Stimulated activated CD8-positive, alpha-beta memory T cell treated with anti-CD3 and anti-CD28 coated beads, Interleukin-7, amount 100 ng/mL, for 24 hours (primary cell): ENCODE measurements at places on chromosomes 1 and 21.
A peak's percentile ranks its signal among the peaks of the same experiment; 100 is the strongest.

DNA sequence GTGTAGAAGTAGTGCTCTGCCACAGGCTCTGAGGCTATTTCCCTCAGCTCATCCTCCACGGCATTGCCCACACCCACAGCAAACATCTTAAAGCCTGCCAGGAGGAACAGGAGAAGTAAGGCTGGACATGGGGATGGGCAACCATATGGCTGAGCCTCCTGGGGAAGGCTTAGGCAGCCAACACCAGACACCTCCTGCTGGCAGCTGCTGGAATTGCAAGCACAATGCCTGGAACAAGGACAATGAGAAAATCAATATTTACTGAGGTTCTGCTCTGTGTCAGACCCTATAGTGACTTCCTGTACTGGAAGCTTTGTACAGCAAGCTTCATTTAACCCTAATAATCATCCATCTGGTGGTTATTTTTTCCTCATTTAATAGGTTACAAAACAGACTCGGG lies 8.2 kb downstream of the MATN1 start:
- DNase-seq = no peak

DNA sequence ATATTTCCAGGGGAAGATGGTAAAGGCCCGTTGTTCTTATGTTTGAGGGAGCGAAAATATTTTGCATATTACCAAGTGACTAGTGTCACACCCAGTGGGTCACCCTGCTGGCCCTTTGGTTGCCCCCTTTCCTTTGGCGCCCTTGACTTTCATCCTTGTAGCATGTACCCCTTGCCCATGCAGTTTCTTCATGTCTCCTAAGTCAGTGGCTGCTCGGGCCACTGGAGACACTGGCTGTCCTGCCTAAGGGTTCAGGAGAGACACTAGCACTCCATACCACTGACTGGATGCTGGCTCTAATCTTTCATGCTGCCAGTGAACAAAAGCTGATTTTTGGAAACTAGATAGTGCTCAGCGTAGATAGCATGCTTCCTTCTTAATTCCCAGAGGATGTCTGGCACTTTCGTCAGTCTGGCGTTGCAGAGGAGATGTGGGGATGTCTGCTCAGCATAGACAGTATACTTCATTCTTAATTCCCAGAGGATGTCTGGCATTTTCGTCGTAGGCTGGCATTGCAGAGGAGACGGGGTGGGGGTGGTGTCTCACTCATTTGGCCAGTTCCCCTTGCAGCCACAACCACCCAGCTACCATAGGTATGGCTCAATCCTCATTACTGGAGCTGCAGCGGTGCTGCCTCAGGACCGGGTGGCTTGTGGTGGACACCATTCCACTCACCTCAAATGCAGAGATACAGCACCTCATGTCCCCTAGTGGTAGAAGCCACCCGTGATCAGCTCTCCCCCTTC lies 770.9 kb upstream of the TPTE start:
- DNase-seq = no peak

DNA sequence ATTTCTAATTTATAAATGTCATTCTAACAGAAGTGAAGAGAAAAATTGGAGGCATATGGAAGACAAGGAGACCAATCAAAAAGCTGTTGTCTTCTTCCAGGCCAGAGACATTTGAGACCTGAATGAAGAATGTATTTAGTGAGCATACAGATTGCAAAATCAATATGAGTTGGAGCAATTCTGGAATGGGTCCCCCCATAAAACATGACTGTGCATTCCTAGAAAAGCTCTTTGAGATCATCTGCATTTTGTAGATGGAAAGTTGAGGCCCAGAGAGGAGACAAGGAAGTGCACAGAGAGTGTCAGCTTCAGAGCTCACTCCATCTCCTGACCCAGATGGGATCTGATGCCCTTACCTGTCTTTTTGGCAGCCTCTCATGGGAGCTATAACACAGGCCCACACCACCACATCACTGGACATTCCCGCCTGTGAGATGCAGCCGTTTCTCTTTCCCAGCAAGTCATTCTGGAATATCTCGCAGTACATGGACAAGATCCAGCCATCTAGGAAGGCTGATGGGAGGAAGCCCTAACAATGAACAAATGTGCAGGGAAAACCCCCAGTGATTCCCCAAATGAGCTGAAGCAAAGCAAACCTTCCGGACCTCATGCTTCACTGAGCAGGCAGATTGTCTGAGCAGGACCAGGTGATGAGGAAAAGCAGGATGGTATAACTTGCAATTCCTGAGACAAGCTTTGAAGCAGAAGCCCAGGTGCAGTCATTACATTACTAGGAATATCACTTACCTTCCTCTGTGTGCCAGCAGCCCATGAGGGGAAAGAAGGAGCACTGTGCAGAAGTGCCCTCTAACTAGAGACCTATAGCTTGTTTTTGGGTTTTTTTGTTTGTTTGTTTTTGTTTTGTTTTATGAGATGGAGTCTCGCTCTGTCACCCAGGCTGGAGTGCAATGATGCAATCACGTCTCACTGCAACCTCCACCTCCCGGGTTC lies 445.6 kb downstream of the PLPP3 start:
- DNase-seq = no peak

DNA sequence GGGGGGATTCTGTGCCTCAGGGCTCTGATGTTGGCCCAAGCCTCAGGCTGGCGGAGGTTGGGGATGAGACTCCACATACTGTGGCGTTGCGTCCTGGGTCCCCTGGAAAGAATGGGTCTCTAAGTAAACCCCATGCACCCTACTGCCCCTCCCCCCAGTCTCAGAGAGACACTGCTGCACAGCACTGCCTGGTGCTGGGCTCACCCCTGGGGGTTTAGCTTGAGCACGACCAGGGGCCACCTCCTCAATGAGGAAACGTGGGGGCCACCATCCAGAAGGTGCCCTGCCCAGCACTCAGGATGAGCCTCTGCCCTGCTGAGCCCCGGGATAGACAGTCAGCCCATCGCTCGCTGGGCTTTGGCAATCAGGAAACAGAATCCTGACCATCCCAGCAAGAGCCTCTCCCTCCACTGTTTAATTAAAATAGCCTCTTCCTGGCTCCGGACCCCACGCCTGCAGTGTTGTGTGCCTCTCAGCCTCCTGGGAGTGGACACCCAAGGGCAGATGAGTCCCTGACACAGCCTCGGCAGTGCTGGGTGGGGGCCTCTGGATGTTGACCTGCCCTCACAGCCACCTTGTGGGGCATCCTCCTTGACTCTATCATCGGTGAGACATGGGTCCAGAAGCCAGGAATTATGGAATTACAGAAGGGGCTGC lies 3.5 kb upstream of the KRTAP10-4 start:
- no peak for DNase-seq

- DNase-seq = no peak
Observed at GRCh38 chr1:101006553-101006952, 19.0 kb downstream of the DPH5 start.

DNA sequence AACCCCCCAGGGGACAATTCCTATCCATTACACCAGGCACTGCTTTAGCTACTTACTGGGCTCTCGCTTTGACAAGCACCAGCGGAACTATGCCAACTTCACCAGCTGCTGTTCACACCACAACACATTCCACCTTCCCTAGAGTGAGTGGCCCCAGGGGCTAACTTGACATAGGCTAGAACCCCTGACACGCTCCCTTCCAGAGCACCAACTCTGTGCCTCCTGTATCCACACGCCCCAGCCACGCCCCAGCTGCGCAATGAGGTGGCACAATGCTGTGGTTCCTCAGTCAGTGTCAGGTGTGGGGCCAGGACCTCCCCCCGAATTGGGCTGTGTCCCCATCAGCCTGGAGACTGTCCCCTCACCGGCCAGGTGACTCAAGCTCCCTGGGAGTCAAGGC lies 11.7 kb upstream of the FGR start:
- DNase-seq = no peak

GRCh38 chr21:42558846-42559245 lies 45.2 kb downstream of the SLC37A1 start:
- no peak for DNase-seq

GRCh38 chr1:191558379-191558778 lies 599.9 kb upstream of the RGS18 start:
- DNase-seq = no peak

- DNase-seq = no peak
Observed at GRCh38 chr1:66247415-66248208, 286.3 kb upstream of the SGIP1 start.

GRCh38 chr1:237711281-237711680 lies 179.4 kb downstream of the ZP4 start:
- DNase-seq = no peak

DNA sequence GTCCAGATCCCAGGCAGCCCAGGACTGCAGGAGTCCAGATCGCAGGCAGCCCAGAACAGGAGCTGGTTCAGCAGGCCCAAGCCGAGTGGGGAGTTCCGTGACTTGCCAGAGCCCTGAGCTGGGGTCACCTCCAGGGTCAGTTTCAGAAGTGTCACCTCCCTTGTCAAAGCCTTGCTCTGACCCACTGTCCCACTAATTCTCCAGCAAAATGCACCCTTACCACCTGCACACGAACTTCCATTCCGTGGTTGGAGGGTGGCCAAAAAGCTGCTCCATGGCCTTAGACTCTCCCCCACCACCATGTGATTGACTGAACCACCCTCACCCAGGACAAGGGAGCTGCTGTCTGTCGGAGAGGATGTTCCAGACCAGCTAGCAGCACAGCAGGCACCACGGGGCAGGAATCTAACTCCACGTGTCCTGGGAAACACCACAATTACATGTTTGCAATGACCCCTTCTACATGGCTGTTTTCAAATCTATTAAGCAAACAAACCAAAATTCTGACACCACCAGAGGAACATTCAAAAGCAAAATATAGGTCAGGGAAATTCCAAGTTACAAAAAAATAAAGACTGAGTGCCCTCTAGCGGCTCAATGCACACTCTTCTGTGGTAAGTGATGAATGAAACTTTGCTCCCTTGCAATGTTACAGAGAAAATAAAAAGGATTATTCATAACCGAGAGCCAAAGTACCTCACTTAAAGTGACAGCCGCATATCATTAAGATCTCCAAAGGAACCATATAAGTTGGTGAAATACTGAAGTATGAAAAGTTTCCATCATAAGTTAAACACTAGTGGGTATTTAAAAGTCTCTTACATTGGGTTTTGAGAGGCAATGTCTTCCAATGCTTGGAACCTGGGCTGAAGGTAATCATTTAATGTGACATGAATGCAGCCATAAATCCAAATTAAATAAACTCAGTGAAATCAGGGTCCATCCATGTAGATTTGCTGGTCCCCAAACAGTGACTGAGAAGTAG lies 76.3 kb downstream of the NPHP4 start:
- no peak for DNase-seq

GRCh38 chr1:172390683-172391551 lies 29.6 kb upstream of the C1orf105 start:
- DNase-seq = no peak

DNA sequence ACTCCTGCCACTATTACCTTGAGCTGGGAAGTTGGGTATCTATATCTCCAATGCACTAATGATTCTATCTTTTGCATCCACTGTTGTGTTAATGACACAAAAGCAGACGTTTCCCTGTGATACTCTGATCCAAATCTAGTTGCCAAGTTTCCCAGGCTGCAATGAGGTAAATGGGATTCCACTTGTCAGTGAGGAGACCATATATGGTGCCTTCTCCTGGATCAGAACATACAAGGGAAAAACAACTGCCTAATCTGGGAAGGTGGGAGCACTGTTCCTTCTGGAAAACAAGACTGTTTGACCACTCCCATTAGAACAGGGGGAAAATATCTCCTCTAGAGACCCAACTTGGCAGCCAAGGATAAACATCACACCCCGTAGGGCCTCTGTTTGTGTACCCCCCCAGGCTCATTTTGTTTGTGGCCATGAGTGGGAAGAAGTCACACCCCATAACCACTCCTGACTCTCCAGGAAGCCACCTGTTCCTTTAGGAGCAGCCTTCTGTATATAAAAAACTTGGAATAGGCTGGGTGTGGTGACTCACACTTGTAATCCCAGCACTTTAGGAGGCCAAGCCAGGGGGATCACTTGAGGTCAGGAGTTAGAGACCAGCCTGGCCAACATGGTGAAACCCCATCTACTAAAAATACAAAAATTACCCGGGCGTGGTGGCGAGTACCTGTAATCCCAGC lies 28.5 kb upstream of the SLC6A9 start:
- DNase-seq = no peak

- DNase-seq = peak; percentile 72
Observed at GRCh38 chr1:24930260-24931145, at the start of gene RUNX3. Gene RUNX3, minus strand, starts transcription at chr1:24930276. Its CDS starts 408 bp downstream, at chr1:24929868.

DNA sequence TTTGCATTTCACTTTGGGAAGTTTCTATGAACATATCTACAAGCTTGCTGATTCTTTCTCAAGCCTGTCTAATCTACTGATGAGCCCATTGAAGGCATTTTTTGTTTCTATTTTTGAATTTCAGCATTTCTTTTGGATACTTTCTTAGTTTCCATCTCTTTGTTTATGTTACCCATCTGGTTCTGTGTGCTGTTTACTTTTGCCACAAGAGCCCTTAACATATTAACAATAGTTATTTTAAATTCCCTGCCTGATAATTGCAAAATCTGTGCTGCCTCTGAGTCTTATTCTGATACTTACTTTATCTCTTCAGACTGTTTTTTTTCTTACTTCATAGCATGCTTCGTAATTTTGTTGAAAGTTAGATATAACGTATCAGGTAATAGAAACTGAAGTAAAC lies 75.8 kb upstream of the ZRANB2 start:
- no peak for DNase-seq

DNA sequence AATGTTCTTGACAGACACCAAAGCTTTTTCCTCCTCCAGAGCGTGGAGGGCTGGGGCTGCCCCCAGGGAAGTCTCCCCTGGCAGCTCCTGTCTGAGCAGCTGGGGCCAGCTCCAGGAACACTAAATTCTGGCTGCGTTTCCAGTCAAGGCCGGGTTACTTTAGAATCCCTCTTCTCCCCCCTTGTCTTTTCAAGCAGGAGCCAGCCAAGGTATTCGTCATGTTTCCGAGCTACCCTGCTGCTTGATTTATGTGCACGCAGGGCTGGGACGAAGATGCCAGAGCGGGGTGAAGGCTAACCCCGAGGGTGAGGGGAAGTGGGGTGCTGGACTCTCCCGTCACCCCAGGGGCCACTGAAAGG lies 68.1 kb upstream of the ANGPTL1 start:
- DNase-seq = no peak

- no peak for DNase-seq
Observed at GRCh38 chr21:31203431-31204054, 140.5 kb downstream of the TIAM1 start.

GRCh38 chr1:182682406-182682805 lies 2.0 kb downstream of the RGS8 start:
- DNase-seq = no peak

GRCh38 chr21:34621434-34622350 lies 6.8 kb upstream of the RCAN1 start:
- no peak for DNase-seq
